ENCODE measurements at places on chromosomes 13 and 19. TPM values are rescaled to one million over a fixed set of nuclear protein-coding genes. Genes with fewer than 3 reads are reported as not detected.

DNA sequence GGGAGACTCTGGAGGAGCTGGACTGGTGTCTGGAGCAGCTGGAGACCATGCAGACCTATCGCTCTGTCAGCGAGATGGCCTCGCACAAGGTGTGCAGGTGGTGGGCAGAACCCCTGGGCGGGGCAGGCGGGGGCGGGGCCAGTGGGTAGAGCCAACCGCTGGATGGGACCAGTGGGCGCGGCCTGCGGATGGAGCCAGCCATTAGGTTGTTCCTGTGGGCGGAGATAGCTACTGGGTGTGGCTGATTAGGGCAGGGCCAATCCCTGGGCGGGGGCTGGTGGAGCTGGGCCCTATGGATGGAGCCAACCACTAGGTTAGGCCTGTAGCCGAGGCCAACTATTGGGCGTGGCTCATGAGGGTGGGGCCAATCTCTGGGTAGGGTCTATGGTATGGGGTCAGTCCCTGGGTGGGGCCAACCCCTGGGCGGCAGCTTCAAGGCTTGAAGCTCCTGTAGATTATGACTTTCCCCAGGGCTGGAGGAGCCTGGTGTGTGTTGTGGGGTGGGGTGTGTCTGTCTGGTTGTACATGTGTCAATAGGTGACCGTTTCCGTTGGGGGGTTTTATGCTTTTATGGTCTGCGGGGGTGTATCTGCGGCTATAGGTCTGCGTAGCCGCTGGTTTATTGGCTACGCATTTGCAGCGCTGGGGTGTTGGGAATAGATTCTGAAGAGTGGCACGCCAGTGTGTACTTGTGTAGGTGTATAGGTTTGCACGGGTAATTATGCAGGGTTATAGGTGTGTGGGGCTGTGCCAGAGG, 30.7 kb downstream of the PDE4A start:
- DNase-seq: no peak

GRCh38 chr13:24269821-24270220, 39.6 kb upstream of the C1QTNF9 start:
- no peak for DNase-seq

DNA sequence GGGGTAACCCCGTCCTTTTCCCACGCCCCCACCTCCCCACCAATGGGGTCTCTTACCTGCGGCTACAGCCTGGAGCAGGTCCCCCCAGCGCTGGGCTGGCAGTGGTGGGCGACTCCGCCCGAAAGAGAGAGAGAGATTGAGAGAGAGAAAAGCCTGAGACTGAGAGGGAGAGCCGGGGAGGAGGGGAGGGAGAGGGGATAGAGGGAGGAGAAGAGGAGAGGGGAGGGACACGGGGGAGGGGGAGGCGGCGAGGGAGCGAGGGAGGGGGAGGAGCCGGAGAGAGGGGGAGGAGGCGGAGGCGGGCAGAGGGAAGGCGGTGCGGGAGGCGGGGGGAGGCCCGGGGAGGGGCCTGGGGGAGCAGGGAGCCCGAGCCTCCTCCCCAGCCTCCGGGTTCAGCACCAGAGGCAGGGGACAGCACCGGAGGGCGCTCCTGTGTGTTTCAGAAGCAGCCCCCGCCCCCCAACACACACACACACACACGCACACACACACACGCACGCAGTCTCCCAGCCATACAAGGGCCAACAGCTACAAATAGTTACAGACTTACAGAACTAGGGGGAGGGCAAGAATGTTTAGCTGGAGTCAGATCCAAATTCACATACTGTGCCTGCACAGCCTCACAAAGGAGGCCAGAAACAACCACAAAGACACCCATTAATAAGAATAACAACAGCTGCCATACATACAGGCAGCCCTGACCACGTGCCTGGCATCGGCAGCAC, at the start of gene SLC8A2:
TSS of gene SLC8A2 (minus strand) at position 161 of the 725 bp plus-strand sequence. CDS start 5,490 bp downstream, outside the sequence.
- no peak for DNase-seq

GRCh38 chr19:29844891-29845573, 33.2 kb downstream of the CCNE1 start:
- DNase-seq: peak; percentile 29

DNA sequence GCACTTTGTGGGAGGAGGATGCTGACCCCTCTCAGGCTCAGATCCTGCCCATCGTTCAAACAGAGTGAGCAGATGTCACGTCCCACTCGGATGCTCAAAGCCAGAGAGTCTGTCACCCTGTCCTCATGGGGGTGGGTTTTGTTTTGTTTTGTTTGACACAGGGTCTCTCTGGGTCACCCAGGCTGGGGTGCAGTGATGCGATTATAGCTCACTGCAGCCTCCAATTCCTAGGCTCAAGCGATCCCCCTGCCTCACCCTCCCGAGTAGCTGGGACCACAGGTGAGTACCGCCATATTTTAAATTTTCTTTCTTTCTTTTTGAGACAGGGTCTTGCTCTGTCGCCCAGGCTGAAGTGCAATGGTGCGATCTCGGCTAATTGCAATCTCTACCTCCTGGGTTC, 4.0 kb downstream of the ADGRE2 start:
- no peak for DNase-seq

- DNase-seq: no peak
These were observed 4.4 kb downstream of the RAB20 start for GRCh38 chr13:110557082-110557481.

Gene LHB
- total RNA-seq: 3.6 TPM

Gene ZNF230
- 1.7 TPM for total RNA-seq

Data from epithelial cell of proximal tubule (primary cell).